Nucleus accumbens (tissue), 56 donors: ENCODE measurements at places on chromosomes 6 and 20.
A peak's percentile ranks its signal among the peaks of the same experiment; 100 is the strongest.

- DNase-seq, result peak; percentile 20
These were observed 2.0 kb downstream of the BACH2 start for GRCh38 chr6:90294614-90294988.

DNA sequence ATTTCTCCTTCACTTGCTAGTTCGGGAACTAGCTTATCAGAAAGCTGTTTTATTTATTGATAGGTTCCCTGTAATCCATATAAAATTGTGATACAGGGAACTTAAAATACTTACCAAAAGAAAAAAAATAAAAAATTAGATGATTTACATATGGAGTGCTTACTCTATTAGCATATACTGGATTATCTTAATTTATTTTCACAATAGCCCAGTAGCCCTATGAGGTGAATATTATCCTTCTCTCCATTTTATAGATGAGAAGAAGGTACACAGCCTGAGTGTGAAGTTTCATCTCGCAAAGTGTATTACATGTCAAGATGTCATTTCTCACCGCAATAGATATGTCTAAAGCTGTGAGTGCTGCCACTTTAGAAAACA is 463.5 kb downstream of the CDKAL1 start:
- no peak for DNase-seq

DNA sequence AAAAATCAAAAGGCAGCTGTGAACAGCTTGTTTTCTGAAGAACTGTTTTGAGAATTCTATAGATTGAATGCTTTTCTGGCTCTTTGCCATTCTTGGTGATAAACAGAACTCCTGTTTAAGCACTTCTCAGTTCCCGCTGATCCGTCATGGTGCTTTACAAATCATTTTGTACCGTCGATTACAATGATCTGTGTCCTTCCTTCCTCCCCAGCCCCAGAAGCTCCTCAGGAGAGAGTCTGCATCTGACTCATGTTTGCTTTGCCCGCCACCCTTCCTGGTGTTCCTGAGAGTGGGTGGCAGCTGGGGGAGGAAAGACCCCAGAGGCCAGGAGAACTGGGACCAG is 538.6 kb upstream of the MARCKS start:
- no peak for DNase-seq

DNA sequence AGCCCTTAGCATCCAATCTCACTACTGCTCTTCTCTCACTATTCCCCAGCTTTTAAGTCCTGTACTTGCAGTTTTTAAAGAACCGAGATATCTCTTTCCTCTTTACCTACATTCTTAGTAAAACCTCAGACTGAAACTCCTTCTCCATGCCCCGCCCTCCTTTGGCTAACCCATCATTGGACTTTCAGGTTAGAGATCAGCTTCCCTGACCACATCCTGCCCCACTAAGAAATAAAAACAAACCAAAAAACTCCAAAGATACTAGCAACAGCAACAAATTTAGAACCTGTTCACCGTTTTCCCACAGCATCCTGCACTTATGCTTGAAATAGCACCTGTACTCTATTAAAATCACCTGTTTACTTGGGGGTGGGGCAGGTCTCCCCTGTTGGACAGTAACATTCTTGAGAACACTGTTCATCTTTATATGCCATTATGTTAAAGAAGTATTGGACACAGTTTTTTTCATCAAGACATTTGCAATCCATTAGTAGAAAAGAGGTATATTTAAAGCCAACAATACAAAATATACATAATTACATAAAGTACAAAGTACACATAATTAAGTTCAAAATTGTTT is 16.3 kb upstream of the SMAP1 start:
- DNase-seq, result no peak

GRCh38 chr20:57563522-57563921 is 2.6 kb downstream of the PCK1 start:
- DNase-seq, result no peak

DNA sequence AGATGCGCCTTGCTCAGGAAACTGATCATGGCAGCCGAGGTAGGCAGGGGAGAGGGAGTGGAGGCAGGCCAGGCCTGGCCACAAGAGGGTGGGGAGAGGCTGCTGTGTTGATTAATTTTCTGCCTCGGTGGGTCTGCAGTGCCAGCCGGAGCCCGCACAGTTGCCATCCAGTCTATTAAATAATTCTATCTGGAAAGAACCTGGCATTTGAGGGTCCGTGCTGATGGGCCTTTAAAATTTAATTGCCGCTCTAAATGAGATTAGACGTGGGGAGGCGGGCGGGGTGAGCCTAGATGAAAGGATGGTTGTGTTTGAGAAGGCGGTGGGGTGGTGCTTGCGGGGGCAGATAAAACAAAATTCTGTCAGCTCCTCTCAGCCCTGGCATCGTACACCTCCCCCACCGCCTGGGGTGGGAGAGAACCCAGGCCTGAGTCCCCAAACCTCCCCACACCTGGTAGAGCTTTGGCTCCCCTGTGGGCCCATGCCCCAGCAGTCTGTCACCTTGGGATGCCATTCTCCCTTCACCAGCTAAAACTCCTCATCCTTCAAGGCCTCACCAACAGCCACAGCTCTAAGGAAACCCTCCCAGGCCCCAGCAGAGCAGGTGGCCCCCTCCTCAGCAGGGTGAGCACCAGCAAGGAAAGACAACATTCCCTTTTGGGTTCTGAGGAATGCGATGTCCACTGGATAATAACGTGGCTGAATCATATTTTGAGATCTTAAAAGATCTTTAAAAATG is 167.3 kb downstream of the GRM4 start:
- DNase-seq, result no peak
